Foreskin keratinocyte (primary cell): ENCODE measurements at places on chromosomes 3 and 15.

GRCh38 chr3:172135820-172136219 lies 96.4 kb downstream of the FNDC3B start:
- DNase-seq = no peak

DNA sequence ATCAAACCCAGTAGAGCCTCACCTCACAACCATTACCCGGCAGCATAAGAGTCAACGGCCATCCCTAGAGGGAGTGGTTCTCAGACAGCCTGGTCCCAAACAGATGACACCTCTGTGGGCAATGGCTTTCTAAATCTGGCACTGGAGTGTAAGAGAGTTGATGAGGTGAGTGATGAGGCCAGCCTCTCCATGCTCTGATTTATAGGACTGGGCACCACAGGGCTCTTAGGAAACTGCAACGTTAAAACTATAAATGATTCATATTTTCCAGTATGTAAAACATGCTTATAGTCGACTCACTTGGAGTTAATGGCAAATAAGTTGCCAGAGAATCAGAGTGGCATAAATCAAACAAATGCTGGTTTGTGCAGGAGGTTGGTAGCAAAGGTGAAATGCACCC lies 187.7 kb downstream of the GREM1 start:
- DNase-seq = no peak

GRCh38 chr3:47314056-47314764 lies 31.5 kb downstream of the KLHL18 start:
- no peak for DNase-seq

GRCh38 chr3:29247088-29247745 lies 33.7 kb upstream of the RBMS3 start:
- DNase-seq = no peak

DNA sequence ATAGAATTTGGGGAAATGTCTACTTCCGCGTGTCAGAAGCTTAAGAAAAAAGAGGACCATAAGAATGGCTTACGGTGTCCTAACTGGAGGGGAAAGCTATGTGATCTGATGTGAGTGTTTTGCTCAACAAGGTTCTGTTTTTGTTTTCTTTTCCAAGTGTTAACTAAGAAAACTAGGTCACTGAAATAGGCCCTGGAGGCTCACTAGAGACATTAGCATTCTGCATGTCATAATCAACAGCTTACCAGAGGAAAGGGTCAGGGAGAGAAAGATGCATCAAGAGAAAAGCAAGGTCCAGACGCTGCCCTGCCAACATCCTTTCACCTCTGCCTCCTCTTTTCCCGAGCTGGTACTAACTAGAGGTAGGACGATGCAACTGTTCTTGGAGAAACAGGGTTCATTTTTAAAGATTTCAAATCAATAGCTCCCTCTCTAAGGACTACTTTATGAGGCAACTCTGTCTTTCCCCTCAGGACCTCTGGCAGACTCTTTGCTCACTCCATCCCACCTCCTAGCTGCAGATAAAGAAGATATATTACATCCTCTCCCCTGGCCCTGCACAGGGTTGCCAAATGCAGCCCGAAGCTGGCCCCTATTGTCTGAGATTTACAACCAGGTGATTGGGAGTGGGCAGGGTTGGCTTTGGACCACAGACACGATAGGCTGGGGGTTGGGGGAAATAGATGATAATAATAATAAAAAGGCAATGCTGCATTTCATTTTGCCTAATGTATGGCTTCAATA lies 209.9 kb upstream of the SLC2A2 start:
- DNase-seq = no peak

DNA sequence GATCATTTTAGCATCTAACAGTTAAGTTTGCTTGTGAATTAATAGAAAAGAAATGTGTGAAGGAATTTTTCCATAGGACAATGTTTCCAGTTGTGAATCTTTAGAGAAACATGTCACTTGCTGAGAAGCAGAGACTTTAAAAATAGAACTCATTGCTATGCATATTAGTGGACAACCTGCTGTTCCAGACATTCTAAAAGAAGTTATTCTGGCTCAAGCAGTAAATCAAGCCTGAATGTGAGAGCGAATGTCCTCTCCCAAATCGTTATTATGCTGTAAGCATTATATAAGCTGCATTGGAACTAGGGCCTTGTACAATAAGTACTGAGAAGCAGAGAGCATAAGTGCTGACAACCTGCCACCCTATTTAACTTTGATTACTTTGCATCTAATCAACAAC lies 990.9 kb downstream of the PLOD2 start:
- no peak for DNase-seq

DNA sequence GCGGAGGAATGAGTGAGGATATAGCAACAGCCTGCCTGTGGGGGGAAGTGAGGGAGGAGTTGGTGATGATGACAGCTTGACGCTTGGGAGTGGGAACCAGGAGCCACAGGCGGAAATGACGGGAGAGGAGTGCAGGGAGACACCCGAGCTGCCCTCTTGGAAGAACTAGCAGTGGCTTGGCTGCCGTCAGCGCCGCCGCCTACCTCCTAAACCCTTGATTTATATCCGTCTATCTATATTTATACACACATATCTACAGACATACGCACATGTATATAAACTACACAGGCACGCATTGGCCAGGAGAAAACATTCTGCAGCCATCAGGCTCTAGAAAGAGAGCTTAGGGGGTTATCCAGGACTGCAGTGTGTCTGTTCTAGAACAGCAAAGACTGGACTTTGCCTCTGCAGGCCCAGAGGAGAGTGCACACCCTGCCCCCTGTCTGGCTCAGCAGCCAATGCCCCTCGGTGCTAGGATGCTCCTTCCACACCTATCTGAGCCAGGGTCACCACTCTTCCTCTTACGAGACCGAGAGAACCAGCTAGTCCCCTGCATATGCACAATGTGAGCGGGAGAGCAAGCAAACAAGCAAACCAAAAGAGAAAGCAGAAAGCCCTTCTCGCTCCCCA lies 45.3 kb upstream of the MAGEF1 start:
- DNase-seq = no peak

- no peak for DNase-seq
Observed at GRCh38 chr3:112109322-112109721, 23.1 kb downstream of the C3orf52 start.

- no peak for DNase-seq
Observed at GRCh38 chr3:9135930-9136525, 113.4 kb downstream of the SRGAP3 start.

DNA sequence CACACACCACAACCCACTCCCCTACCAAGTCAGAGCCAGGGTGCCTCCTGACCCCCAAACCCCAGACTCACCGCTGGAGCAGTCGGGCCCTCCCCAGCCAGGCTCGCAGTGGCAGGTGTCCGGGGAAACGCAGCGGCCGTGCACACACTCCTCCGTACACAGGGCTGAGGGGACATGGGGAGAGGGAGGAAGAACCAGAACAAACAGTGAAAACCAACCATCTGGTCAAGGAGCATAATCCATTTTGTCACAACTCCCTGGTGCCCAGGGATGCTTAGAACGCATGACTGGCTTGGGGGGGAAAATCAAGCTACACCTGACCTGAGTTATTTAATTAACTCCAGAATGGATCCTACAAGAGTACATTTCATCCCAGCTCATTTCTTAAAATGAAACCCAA lies 159.2 kb downstream of the MEGF11 start:
- no peak for DNase-seq

DNA sequence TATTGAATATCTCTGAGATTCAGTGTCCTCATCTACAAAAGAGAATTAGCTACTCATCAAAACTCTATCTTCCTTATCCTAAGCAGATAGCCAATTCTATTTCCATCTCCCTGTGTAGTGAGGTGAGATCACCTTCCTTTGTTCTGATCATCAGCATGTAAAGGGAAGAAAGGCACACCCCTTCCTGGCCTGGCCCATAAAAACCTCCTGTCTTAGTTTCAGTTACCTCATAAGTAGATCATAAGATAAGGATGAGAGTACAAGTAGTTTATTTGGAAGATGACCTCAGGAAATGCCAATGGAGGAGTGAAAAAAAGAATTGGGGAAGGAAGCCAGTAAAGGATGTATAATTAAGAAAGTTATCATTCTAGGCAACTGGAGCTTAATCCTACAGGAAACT lies 114.5 kb upstream of the GADL1 start:
- peak; percentile 94 for DNase-seq

GRCh38 chr15:29670266-29670665 lies 152.0 kb downstream of the TJP1 start:
- peak; percentile 22 for DNase-seq

GRCh38 chr3:99128725-99129505 lies 227.4 kb upstream of the DCBLD2 start:
- DNase-seq = peak; percentile 94

DNA sequence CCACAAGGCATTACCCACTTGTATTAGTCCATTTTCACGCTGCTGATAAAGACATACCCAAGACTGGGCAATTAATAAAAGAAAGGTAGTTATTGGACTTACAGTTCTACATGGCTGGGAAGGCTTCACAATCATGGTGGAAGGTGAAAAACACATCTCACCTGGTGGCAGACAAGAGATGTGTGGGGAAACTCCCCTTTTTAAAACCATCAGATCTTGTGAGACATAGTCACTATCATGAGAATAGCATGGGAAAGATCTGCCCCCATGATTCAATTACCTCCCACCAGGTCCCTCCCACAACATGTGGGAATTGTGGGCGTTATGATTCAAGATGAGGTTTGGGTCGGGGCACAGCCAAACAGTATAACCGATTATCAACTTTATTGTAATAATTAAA lies 17.0 kb upstream of the CMC1 start:
- no peak for DNase-seq

- DNase-seq = no peak
Observed at GRCh38 chr3:73772076-73772886, 147.5 kb upstream of the PDZRN3 start.

DNA sequence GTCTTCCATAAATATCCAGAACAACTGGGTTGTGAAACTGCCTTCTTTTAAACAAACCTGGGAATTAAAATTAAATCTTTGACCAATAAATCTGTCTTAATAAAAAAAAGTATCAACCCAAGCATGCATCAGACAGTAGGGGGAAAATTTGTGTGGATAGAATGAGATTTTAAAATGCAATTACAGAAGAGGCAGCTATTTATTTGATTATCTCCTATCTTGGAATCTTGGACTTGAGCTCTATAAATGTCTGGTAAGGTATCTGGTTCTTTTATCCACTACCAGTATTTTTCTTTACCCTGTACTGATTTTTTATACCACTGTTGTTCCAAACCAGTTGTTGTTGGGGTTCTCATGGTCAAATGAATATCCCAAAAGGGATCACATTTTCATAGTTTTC lies 157.6 kb upstream of the VEPH1 start:
- no peak for DNase-seq

- DNase-seq = no peak
Observed at GRCh38 chr15:34818526-34818925, 23.2 kb upstream of the ACTC1 start.

DNA sequence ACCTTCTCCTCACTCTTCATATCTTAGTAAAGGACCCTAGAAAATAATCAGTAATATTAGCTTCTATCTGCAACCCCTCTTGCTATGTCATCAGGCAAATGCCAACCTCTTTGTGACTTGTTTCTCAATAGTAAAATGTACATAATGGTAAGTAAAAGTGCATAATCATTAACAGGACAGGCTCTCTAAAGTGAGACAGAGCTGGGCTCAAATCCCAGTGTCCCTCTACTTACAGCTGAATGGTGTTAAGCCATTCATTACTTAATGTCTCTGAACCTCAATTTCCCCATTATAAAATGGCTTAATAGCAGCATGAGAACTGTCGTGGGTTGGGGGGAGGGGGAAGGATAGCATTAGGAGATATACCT lies 62.6 kb upstream of the ATP11B start:
- no peak for DNase-seq

DNA sequence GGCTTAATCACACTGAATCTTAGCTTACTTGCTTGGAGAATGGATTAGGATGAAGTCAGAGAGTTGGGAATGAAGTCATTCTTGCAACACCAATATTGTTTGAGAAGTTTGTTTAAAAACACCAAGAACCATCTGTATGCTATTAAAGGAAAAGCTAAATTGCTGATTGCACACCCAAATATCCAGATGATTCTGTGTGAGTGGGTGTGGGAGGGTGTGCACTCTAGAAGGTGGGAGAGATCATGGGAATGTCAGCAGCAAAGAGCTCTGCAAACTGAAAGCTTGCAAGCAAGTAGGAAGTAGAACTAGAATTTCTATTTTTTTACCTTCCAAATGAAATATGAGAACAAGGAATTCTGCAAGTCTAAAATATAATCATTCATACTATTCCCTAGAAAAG lies 364.9 kb downstream of the NR2F2 start:
- DNase-seq = no peak

DNA sequence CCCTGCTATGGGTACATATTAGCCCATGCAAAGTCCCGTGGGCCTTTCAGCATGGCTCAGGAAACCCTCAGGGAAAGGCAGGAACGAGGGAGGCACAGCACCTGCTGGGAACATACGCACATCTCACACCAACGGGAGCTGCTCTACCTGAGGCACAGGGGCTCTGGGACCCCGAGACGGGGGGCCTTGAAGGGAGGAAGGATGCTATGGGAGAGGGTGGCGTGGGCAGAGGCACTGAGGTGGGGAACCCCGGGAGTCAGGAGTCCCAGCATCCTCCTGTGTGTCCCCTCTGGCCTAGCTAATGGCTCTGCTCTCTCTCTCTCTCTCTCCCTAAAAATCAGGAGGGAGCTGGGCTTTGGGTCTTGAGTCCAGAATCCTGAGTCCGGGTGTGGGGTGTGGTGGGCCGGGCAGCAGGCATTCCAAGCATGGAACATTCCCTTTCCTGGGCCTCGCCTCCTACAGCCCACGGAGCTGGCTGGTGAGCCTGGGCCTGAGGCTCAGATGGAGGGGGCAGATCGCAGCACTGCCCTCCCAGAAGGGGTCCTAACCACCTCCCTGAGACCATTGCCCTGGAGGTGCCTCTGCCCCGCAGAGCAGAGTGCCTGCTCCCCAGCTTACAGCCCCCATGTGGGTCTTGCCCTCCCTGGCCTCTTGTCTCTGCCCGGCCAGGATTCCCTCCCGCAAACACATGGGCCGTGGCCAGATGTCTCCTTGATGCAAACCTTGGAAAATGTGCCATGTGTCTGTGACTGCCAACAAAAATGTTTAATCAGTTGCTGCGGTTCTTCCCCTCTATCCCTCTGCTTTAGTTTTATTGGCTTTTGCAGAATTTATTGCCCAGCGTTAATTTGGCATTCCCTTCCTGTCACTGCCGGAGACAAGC lies 101.6 kb downstream of the TMEM266 start:
- no peak for DNase-seq

- no peak for DNase-seq
Observed at GRCh38 chr3:178434206-178434805, 101.9 kb upstream of the KCNMB2 start.

DNA sequence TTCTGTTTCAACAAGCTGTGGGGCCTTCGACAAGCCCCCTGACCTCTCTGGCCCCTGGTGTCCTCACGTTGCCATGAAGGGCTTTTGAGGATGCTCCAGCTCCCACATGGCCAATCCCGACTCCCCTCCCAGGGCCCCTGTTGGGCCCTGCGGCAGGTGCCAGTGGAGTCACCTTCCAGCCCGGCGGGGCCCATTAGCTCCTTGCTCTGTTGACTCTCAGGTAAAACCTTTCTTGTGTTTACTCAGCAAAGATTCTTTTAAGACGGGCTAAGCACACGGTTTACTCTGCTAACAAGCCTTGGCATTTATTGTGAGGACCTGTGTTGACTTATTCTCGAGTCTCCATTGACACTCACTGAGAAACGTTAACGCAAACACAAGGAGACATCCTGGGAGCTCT lies 15.0 kb downstream of the RPLP1 start:
- no peak for DNase-seq

- DNase-seq = peak; percentile 18
Observed at GRCh38 chr3:120741837-120742197, 499 bp downstream of the RABL3 start.
